H1 (cell line): ENCODE measurements at places on chromosomes 1 and 21. TPM values are rescaled to one million over a fixed set of nuclear protein-coding genes. Genes with fewer than 3 reads are reported as not detected.

The ARHGEF16 gene
- polyA plus RNA-seq, result 18.3 and 25.0 TPM in 2 replicates

- H3K27me3 ChIP-seq, result no peaks in the 10 kb centered on the region
- no peak for DNase-seq
- no peaks in the 10 kb centered on the region for H3K36me3 ChIP-seq
Measured at GRCh38 chr1:6888268-6888667, 103.0 kb downstream of the CAMTA1 start.

DNA sequence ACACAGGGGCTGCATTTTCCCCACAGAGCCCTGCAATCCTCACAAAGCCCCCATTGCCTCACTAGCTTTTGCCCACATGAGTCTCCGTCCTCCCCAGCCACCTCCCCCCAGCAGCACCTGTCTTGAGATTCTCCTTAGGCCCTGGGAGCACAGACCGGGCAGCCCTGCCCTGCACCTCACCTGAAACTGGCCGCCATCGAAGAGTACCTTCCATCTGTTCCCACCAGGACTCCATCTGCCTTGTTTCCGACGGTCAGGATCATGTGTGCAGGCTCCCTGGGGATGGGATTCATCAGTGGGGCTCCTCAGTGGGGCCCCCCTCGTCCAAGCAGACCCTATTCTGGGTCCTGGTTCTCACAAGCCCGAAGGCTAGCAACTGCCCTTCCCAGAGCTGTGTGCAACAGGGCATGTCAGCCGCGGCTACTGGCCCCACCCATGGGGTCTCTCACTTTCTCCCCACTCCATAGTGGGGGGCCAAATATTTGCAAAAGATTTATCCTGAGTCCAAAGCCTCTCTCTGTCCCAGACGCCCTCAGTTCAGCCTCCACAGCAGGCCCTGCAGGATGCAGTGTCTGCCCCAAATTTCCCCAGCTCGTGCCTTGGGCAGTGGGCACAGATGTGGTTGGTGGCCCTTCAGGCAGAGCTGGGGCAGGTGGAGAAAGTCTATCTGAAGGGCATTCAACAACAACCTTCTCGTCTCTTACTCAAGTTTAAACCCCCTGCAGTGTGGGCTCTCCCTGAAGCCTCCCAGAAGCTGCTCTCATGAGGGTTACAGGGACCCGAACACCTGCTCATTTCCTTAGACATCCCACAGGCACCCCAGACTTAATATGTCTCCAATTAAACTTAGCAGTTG is 4.8 kb downstream of the PDZK1IP1 start:
- H3K4me1 ChIP-seq, result peaks cover 1% of the 10 kb centered on the region
- H3K4me3 ChIP-seq, result no peak overlapping the region
- H3K36me3 ChIP-seq, result no peaks in the 10 kb centered on the region
- no peak overlapping the region for H3K27ac ChIP-seq
- no peaks in the 10 kb centered on the region for H3K27me3 ChIP-seq
- no peak for DNase-seq

DNA sequence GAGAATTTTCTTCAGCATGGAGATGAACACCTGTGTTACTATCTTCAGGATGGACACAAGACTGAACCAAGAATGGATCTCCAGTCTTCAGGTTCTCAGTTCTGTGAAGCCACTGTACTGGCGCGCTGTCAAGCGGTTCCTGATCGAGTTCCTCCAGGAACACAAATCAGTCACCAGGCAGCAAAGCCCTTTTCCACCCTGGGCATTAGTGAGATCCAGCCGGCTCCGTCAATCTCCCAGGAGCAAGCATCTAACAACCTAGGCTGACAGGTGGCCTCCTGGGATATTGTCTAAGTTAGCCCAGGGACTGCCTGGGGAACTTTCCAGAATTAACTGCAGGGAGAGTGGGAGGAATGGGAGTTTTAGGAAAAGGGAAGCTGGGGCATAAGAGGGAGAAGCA is 9.7 kb upstream of the IGFN1 start:
- no peaks in the 10 kb centered on the region for H3K27me3 ChIP-seq
- no peaks in the 10 kb centered on the region for H3K36me3 ChIP-seq
- H3K4me1 ChIP-seq, result no peaks in the 10 kb centered on the region
- H3K27ac ChIP-seq, result no peak overlapping the region

The TMEM52 gene
- polyA plus RNA-seq, result 30.2 and 46.3 TPM in 2 replicates

- no peak for DNase-seq
- H3K27ac ChIP-seq, result no peak overlapping the region
- no peaks in the 10 kb centered on the region for H3K4me1 ChIP-seq
- H3K36me3 ChIP-seq, result no peaks in the 10 kb centered on the region
Measured at GRCh38 chr1:44707112-44707881, 23.7 kb downstream of the RNU5D-1 start.

DNA sequence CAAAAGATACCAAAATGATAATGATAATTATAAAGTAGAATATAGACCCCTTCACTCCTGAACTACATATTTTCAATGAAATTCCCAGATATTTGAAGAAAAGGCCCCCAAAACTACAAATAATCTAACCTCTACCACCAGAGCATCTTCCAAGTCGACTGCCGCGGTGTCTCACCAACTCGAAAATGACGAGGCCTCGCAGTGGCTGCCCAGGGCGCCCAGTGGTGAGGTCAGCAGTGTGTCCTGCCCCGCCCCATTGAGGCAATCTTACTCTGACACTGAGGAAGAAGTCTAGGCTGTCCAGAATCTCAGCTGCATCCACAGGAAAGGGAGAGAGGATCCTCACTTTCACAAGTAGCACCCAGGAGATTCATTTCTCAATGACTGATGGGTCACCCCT is 5.2 kb downstream of the DUSP10 start:
- H3K27ac ChIP-seq, result no peak overlapping the region
- H3K4me1 ChIP-seq, result peaks cover 4% of the 10 kb centered on the region
- H3K36me3 ChIP-seq, result no peaks in the 10 kb centered on the region
- DNase-seq, result no peak
- no peak overlapping the region for H3K4me3 ChIP-seq

GRCh38 chr1:7004181-7004580 is 218.9 kb downstream of the CAMTA1 start:
- no peaks in the 10 kb centered on the region for H3K27me3 ChIP-seq
- H3K36me3 ChIP-seq, result no peaks in the 10 kb centered on the region
- no peak overlapping the region for H3K27ac ChIP-seq
- H3K4me3 ChIP-seq, result no peak overlapping the region

DNA sequence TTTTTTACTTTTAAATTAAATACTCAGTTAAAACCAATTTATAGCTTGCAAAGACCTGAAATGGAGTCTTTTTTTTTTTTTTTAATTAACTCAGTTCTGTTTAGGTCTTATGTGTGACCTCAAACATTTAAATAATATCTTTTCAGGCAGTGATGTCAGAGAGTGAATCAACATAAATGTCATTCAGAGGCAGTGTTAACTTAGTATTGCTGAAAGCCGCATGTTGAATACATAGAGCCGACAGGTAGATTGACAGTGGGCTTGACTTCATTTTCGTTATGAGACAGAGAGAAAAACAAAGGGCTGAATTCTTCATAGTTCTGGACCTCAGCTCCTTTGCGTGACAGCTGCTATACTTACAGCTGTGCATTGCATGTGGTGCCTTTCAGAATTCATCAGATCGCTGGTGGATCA is 51.5 kb downstream of the PRDM2 start:
- peaks cover 6% of the 10 kb centered on the region for H3K4me1 ChIP-seq
- no peak for DNase-seq
- no peaks in the 10 kb centered on the region for H3K36me3 ChIP-seq

DNA sequence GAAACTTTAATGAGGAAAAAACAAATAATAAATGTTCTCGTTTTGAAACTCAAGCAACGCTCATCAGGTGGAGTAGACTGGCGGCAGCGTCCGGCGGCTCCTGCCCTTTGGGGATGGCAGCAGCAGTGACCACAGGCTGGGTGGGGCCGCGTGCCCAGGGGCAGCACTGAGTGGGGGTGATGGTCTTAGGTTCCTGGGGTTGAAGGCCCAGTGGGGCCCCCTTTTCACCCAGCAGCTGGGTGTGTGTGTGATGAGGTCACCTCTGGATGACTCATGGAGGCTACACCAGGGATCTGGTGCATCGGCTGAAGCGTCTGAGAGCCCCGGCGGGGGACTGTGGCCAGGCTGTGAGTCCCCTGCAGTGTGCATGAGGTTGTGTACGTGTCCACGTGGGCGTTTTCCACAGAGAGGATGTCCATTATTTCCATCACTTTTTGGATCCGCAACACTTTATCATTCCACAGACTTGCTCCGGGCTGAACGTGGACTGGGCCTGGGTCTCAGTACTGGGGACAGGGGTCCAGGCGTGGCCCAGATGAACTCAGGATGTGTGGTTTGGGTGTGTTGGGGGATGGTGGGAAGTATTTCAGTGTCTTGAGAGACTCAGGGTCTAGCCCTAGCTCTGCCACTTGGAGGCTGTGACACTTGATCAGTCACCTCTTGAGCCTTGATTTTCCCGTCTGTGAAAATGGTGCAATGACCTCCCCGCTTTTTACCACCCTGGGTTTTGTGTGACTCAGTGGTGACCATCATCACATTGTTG is 25.6 kb downstream of the LDLRAP1 start:
- no peak overlapping the region for H3K27ac ChIP-seq
- H3K27me3 ChIP-seq, result no peaks in the 10 kb centered on the region

DNA sequence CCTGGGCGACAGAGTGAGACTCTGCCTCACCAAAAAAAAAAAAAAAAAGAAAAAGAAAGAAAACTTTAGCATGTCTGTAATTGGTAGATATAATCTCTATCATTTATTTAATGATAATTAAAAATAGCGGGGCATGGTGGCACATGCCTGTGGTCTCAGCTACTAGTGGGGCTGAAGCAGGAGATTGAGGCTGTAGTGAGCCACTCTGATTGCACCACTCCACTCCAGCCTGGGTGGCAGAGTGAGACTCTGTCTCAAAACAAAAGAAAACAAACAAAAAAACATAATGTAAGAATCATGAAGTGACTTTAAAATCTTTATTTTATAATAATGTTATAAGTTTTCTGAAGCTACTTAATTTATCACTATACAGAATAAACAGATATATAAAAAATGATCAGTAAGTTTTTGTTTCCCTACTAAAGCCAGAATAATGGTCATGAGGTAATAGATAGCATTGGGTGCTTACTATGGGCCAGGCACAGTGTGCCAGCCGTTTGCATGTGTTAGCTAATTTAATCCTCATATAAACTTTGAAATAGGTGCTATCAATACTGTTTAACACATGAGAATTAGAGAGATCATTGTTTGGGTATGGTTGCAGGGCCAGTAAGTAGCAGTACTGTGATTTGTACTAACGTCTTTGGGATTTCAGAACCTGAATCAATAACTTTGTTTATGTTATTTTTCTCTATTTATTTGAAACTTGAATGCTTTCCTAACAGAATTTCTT is 23.8 kb downstream of the CLIC4 start:
- no peaks in the 10 kb centered on the region for H3K36me3 ChIP-seq
- H3K27ac ChIP-seq, result no peak overlapping the region
- no peak for DNase-seq
- H3K4me1 ChIP-seq, result no peaks in the 10 kb centered on the region
- no peak overlapping the region for H3K4me3 ChIP-seq
- no peaks in the 10 kb centered on the region for H3K27me3 ChIP-seq

The HES3 gene
- polyA plus RNA-seq, result 38.8 and 105 TPM in 2 replicates

GRCh38 chr1:14757286-14757625 is 158.8 kb downstream of the KAZN start:
- no peak for DNase-seq
- H3K27me3 ChIP-seq, result no peaks in the 10 kb centered on the region
- H3K4me3 ChIP-seq, result no peak overlapping the region
- H3K27ac ChIP-seq, result no peak overlapping the region
- peaks cover 3% of the 10 kb centered on the region for H3K4me1 ChIP-seq

- no peaks in the 10 kb centered on the region for H3K27me3 ChIP-seq
- H3K4me1 ChIP-seq, result no peaks in the 10 kb centered on the region
- H3K27ac ChIP-seq, result no peak overlapping the region
- no peaks in the 10 kb centered on the region for H3K36me3 ChIP-seq
- DNase-seq, result no peak
Measured at GRCh38 chr1:216045400-216045799, 377.8 kb downstream of the USH2A start.

The CR1L gene
- 0.19 and 0.39 TPM in 2 replicates for polyA plus RNA-seq

DNA sequence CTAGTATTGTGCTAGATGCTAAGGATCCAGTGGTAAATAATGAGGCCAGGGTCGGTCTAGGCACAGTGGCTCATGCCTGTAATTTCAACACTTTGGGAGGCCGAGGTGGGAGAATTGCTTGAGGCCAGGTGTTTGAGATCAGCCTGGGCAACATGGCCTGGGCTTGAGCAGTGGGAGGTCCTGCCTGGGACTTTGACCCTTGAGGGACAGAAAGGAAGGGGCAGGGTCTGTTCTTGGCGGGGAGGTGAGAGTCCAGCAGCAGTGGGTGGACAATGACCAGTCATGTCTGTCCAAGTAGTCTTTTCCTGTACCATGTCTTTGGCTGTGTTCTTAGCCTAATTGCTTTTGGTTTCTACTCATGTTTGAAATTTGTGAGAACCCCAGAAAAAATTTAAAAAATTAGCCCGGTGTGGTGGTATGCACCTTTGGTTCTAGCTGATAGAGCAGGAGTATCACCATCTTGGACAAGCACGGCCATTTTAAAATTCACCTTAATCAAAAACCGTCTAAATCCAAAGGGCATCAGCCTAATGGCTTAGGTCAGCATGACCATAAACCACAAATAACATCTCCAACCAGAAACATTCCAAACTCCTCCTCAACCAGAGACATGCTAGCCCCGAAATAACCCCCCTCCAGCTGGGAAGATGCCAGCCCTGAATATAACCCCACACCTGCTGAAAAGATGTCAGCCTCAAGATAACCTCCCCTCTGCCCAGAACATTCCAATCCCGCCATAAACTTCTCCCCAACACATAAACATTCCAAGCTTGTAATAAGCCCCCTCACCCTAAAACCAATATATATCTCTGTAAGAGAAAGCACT is 6.8 kb upstream of the AK2 start:
- H3K27ac ChIP-seq, result no peak overlapping the region
- DNase-seq, result no peak
- H3K4me1 ChIP-seq, result 0 out of 2 replicates have a peak, but pooled peaks cover 2% of the 10 kb centered on the region
- H3K27me3 ChIP-seq, result no peaks in the 10 kb centered on the region

GRCh38 chr1:42788021-42788420 is 3.2 kb downstream of the TMEM269 start:
- H3K27ac ChIP-seq, result no peak overlapping the region
- H3K27me3 ChIP-seq, result no peaks in the 10 kb centered on the region
- H3K4me1 ChIP-seq, result no peaks in the 10 kb centered on the region
- H3K36me3 ChIP-seq, result peaks cover 2% of the 10 kb centered on the region; the same call in 1 of the 2 replicates

DNA sequence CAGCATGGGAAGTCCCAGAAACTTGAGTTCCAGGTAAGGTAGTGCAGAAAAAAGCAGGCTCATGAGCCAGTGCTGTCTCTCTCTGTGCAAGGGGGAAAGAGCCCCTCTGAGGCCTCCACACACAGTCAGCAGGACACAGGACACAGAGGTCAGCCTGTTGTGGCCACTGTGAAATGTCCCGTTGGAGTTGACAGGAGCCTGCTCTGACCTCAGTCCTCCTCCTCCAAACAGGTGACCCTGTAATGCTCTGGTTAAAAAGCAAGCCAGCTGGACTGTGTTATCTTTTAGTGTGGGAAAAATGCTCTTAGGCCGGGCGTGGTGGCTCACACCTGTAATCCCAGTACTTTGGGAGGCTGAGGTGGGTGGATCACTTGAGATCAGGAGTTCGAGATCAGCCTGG is 24.2 kb upstream of the GPR157 start:
- H3K4me1 ChIP-seq, result no peaks in the 10 kb centered on the region
- no peak for DNase-seq
- H3K36me3 ChIP-seq, result peaks cover 4% of the 10 kb centered on the region; the same call in 1 of the 2 replicates
- no peak overlapping the region for H3K4me3 ChIP-seq
